ENCODE measurements at places on chromosomes 7 and 10. TPM values are rescaled to one million over a fixed set of nuclear protein-coding genes. Genes with fewer than 3 reads are reported as not detected.
A peak's percentile ranks its signal among the peaks of the same experiment; 100 is the strongest.

GRCh38 chr7:6531492-6532279 is 19.6 kb downstream of the GRID2IP start:
- H3K36me3 ChIP-seq: no peaks in the 10 kb centered on the region
- peak; percentile 42 for DNase-seq
- H3K27me3 ChIP-seq: peaks cover 93% of the 10 kb centered on the region
- H3K27ac ChIP-seq: no peak overlapping the region

DNA sequence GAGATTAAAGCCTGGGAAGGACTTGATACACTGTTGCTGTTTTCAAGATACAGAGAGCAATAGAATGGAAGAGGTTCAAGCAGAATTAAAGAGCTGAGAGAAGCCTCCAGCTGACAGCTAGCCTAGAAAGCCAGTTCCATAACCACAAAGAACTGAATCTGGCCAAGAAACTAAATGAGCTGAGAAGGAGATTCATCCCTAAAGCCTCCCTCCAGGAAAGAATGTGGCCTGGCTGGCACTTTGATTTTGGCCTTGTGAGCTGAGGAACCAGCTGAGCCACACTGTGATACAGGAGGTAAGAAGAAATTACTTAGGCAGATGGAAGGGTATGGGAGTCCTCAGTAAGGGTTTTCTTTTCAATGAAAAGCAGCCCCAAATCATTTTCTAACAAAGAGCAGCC is 324.1 kb downstream of the PHF14 start:
- no peaks in the 10 kb centered on the region for H3K27me3 ChIP-seq
- H3K4me3 ChIP-seq: no peak overlapping the region
- no peak overlapping the region for H3K27ac ChIP-seq
- peaks cover 9% of the 10 kb centered on the region for H3K4me1 ChIP-seq
- H3K36me3 ChIP-seq: no peaks in the 10 kb centered on the region

DNA sequence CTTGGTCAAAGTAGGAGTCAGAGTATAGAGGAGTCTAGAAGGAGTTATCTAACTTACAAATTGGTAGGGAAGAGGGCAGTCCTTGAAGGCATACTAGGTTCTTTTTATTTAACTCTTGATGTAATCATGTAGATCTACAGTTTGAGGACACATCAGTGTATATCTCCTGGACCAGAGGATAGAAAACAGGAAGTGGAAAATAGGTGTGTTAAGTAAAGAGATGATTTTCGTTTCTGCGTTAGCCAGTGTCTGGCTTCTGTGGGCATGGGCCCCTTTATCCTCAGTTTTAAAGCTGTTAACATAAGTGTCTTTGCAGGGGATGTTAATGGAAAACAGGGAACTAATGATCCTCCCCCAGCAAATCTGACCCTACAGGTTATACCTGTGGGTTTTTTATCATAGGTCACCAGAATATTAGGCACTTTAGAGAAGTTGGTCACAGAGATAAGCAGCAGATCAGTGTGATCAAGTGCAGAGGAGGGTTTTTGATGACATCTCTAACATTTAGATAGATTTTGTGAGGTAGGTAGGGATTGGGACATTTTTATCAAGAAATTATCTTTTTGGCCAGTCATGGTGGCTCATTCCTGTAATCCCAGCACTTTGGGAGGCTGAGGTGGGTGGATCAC is 58.6 kb upstream of the PRSS1 start:
- DNase-seq: no peak
- peaks cover 4% of the 10 kb centered on the region for H3K4me1 ChIP-seq
- H3K27me3 ChIP-seq: no peaks in the 10 kb centered on the region
- H3K27ac ChIP-seq: no peak overlapping the region
- H3K4me3 ChIP-seq: no peak overlapping the region

SFTPD gene
- 0.23 TPM for polyA plus RNA-seq

FAM25A gene
- polyA plus RNA-seq: not detected

Measured in GM23338 (cell line).